ENCODE measurements at places on chromosomes 2 and 18.

GRCh38 chr2:157414050-157414449, 29.8 kb downstream of the CYTIP start:
- no peak for DNase-seq

- no peak for DNase-seq
Measured at GRCh38 chr18:36162981-36163380, 24.3 kb upstream of the MOCOS start.

DNA sequence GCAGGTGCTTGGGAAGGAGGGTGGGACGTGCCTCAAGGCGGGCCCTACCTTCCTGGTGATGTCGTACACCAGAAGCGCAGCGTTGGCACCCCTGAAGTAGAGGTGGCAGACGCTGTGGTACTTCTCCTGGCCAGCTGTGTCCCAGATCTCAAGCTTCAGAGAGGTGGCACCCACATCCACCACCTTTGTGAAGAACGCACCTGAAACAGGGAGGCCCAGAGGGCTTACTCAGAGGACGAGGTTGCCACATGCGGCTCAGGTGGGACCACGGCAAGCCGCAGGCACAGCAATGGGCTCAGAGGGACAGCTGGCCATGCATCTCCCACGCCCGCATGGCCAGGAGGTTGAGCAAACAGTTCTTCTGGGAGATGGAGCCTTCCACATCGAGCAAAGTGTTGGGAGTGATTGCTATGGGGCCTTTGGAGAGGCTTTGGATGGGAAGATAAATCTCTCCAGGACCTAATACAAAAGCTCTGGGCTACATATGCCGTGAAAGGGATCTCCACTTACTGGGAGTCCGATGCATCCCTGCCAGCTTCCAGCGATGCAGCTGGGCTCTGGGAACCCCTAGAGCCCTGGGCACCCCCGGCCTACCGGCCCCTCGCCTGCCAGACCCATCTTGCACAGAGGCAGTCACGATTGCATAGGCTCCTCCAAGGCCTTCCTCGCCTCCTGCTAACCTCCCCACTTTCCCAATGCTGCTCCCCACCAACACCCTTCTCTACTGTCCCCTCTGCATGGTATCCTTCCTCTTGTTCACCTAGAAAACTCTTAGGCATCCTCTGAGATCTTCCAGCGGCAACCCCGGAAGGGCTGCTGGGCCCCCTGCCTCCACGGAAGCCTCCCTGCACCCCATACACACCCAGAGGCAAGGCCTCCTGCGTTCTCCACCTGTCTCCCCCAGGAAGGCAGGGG, 11.8 kb downstream of the PRLH start:
- DNase-seq: no peak

- DNase-seq: no peak
Measured at GRCh38 chr2:216495656-216496055, 3.0 kb upstream of the RPL37A start.

DNA sequence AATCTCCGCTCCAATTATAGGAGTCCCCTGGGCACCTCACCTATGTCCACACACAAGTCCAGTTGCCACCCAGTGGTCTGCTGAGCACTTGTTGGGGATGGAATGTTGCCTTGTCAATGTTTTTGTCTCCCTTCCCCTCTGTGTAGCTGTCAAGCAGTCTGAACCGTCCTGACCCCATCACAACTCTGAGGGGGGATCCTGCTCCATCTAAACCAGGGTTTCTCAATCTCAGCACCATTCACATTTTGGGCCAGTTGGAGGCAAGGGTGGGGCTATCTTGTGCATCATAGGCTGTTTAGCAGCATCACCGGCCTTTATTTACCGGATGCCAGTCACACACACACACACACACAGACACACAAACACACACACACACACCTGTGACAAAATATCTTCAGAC, 53.0 kb downstream of the CYP26B1 start:
- no peak for DNase-seq

DNA sequence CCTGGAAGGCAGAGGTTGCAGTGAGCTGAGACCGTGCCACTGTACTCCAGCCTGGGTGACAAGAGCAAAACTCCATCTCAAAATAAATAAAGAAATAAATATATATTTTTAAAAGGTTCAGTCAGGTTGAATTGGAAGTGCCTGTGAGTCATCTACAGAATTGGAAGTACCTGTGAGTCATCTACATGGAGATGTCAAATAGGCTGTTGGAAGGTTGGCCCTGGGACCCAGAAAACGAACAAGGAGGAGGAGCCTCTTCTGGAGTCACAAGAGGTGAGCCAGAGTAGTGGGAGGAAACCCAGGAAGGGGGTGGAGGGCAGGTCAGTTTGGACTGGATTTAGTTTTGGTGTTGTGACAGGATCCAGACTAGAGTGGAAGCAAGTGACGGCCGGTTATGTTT, 15.2 kb upstream of the SCYGR1 start:
- DNase-seq: no peak

DNA sequence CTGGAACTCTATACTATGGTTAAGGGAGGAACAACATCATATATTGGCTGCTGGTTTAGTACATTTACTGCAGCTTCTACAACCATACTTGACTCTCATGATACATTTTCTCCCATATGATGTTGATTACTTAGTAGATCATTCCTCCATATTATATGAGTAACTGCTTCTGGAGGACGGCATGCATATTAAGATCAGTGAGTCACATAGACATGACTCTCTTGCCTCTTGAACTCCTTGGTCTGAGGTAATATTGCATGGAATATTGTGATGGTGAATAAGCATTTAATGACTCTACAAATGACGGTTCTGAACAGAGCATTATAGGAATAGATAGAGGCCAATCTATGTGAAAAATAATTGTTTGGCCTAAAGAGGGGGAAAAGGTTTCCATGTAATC, 418.8 kb upstream of the SPHKAP start:
- peak; percentile 73 for DNase-seq

DNA sequence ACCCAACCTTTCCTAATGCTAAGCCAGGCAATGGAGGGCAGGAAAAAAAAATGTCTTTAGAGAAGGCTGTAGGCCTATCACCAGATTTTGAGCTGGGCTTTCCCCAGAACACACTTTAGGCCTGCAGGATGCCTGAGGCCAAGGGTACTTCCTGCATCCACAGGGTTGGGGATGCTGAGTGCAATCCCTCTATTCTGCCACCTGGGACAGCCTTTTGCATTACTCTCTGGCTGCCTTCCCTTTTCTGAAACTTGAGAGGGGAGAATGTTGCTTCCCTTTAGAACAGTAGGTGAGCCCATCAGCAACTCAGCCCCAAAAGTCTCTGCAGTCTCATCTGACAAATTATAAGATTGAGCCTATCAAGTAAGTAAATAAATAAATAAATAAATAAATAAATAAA, 195.2 kb downstream of the SLC8A1 start:
- DNase-seq: no peak

- DNase-seq: no peak
Measured at GRCh38 chr2:180979749-180980105, 678 bp upstream of the UBE2E3 start.

DNA sequence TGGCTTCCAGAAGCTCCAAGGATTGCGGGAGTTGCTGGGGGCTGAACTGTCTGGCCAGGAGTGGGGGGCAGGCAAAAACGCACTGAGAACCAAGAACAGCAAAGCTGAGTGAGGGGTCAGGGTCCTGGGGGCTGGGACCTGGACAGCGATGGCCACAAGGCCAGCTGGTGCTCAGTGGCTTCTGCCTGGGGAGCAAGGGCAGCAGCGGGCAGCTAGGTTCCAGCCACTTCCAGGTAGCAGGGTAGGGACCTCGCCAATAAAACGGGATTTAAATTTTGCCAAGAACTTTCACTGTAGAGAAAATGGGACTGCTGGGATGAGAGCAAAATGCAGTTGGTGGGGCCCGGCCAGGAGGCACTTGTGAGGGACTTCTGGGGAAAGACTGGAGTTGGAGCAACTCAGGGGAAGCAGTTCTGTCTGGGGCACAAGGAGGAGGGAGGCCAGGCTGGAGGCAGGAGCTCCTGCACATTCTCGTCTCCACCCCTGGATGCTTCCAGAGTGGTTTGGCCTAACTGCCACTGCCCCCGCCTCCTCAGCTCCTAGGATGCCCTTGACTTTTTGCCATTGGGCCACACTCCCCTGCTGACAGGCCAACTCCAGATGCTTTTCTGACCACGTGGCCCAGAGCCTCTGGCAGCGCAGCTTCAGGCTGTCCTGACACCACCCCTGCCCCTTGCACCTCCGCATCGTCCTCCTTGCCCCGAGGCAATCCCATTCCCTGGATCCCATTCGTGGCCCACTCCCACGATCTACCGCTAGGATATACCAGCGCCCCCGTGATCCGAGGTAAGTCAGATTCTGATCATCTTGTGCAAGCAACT, 5.5 kb upstream of the CCDC74A start:
- no peak for DNase-seq

DNA sequence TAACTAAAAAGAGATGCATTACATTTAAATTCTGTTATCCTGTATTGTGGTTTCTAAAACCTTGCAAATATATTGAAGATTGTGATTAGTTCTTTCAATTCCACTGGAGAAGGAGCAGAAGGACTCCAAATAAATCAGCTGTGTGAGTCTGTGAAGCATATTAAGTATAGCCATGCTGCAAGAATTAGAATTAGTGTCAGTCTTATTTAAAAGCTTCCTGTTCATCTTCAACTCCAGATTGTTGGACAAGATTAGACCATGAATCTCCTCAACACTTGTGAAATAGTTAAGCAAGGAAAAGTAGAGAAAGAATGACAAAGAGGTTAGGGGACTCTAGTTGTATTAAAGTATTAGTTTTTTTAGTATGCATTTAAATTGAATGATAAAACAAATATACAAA, 92.5 kb upstream of the LRP1B start:
- DNase-seq: no peak

GRCh38 chr2:66561645-66562303, 126.8 kb downstream of the MEIS1 start:
- no peak for DNase-seq

GRCh38 chr18:30925795-30926194, 116.7 kb downstream of the DSC3 start:
- no peak for DNase-seq

DNA sequence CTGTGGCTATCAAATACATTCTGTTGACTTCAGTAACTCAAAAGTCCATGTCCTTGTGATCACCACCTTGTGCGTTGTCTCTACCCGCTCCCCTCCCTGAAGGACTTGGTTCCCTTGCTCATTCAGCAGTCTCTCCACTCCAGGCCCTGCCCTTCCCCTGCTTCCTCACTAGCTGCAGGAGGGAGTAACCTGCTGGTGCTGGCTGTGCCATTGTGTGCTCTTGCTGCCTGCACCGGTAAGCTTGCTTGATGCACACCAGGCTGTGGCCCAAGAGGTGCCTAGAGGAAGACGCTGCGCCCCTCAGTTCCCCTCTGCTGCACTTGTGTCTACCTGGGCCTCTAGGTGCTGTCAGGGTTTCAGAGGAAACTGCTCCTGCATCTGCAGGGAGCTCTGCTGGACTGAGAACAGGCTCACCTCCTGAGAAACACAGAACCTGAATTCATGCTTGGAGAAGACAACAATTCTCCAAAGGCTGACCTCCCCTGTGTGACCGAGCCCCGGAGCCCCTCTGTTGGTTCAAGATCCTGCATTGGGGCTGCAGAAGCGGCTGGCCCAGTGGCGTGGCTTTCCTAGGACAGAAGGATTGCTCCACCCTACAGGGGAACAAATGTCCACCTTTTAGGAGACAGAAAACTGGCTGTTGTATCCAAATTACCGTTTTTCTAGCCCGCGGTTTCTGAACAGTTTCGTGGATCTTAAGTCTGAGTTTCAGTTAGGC, 33.6 kb downstream of the PTPRM start:
- DNase-seq: no peak

DNA sequence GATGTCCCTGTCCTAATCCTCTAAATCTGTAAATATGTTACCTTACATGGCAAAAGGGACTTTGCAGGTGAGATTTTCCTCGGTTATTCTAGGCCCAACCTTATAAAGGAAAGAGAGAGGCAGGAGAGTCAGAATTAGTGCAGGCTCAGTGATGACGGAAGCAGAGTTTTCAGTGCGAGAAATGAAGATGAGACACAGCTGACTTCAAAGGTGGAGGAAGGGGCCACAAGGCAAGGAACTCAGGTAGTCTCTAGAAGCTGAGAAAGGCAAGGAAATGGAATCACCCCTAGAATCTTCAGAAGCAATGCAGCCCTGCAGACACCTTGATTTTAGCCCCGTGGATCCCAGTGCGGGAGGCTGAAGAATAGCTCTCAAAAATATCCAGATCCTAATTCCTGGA, 7.2 kb upstream of the LCLAT1 start:
- DNase-seq: no peak

GRCh38 chr18:59961070-59961469, 61.3 kb downstream of the PMAIP1 start:
- DNase-seq: no peak

DNA sequence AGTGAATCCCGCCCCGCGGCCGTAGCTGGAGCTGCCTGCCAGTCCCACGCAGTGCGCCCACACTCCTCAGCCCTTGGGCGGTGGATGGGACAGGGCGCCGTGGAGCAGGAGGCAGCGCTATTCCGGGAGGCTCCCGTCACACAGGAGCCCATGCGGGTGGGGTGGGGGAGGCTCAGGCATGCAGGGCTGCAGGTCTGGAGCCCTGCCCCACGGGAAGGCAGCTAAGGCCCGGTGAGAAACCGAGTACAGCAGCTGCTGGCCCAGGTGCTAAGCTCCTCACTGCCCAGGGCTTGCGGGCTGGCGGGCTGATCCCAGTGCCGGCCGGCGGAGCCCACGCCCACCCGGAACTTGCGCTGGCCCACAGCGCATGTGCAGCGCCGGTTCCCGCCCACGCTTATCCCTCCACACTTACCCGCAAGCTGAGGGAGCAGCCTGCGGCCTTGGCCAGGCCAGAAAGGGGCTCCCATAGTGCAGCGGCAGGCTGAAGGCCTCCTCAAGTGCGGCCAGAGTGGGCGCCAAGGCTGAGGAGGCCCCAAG, 1152.8 kb upstream of the CELF4 start:
- no peak for DNase-seq

GRCh38 chr18:9612215-9612830, 2.0 kb downstream of the PPP4R1 start:
- DNase-seq: no peak

- no peak for DNase-seq
Measured at GRCh38 chr2:194745557-194746146, 911.4 kb upstream of the SLC39A10 start.

- DNase-seq: no peak
Measured at GRCh38 chr18:9796935-9797549, 88.7 kb upstream of the TXNDC2 start.

- no peak for DNase-seq
Measured at GRCh38 chr2:100990166-100990565, 11.9 kb upstream of the RPL31 start.

- peak; percentile 25 for DNase-seq
Measured at GRCh38 chr2:524442-524841, 152.8 kb downstream of the TMEM18 start.

- no peak for DNase-seq
Measured at GRCh38 chr2:8994386-8994785, 9.1 kb downstream of the MBOAT2 start.

- no peak for DNase-seq
Measured at GRCh38 chr2:97845133-97845532, 131.8 kb downstream of the ZAP70 start.

DNA sequence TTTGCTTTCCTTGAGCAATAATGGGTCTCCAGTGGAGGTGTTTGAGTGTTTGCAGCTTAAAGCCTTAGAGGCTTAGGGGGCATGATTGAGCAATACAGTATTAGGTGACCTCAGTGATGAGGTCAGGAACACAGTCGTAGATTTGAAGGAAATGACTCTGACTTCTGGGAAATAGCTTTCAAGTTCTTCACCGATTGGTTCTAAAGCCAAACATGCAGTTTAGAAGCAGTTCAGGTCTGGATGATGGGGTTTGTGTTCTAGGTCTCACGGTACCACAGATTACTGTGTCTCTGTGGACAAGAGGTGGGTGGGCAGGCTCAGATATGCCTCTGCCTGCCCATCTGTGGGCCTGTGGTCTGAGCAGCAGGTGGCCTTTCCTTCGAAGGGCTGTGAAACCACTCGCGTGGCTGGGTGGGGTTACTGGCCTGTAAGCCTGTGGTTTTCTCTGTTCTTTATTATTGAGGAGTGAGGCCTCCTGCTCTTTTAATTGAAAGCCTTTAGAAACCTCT, 7.8 kb downstream of the MTHFD2 start:
- peak; percentile 56 for DNase-seq
